GM03348 (cell line): ENCODE measurements at places on chromosomes 7 and 10.

- no peak for DNase-seq
Observed at GRCh38 chr7:142720986-142721385, 28.3 kb upstream of the PRSS1 start.

DNA sequence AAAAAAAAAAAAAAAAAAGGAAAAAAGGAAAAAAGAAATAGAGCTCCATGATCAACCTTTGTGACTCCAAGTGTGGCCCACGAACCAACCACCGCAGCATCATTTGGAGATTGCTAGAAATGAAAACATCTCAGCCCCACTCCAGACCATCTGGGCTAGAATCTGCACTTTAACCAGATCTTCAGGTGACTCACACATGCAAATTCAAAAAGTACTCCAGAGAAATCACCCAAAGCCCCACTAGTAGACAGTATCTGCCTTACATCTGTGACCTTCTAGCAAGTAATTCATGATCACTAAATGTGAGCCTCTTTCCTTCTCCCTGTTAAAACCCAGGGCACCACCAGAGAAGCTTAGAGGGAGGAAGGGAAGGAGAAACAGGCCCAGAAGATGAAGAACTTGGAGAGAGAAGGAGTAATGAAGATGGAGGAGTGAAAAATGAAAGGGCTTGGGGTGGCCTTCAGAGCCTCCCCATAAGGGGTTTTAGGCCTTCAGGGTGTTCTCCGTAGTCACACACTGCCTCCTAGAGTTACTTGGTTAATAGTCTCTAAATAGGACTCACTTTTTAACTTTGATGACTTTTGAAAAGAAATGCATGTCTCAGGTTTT, 94.0 kb downstream of the SLC37A3 start:
- peak; percentile 39 for DNase-seq

DNA sequence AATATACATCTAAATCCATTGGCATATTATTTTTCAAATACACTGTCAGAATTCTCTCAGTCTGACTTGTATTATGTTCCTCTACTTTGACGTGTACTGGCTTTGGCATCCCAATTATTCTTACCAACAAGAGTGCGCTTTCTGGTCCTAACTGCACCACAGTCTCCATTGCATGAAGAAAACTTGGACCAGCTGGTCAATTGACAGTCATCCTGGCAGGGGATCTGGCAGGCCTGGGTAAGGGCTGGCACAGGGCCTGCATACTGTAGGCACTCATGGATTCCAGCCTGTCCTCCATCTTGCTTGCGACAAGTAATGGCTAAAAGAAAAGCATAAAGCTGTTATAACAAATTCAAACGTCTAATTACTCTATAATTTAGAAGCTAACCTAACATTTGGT, 384.9 kb downstream of the THSD7A start:
- DNase-seq, result no peak

DNA sequence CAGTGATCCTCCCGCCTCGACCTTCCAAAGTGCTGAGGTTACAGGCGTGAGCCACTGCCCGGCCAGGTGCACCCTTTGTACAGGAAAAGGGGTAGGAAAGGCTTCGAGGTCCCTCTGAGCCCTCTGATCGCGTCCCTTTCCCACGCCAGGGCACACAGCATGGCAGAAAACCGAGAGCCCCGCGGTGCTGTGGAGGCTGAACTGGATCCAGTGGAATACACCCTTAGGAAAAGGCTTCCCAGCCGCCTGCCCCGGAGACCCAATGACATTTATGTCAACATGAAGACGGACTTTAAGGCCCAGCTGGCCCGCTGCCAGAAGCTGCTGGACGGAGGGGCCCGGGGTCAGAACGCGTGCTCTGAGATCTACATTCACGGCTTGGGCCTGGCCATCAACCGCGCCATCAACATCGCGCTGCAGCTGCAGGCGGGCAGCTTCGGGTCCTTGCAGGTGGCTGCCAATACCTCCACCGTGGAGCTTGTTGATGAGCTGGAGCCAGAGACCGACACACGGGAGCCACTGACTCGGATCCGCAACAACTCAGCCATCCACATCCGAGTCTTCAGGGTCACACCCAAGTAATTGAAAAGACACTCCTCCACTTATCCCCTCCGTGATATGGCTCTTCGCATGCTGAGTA, 871 bp downstream of the POP7 start:
- DNase-seq, result peak; percentile 6

DNA sequence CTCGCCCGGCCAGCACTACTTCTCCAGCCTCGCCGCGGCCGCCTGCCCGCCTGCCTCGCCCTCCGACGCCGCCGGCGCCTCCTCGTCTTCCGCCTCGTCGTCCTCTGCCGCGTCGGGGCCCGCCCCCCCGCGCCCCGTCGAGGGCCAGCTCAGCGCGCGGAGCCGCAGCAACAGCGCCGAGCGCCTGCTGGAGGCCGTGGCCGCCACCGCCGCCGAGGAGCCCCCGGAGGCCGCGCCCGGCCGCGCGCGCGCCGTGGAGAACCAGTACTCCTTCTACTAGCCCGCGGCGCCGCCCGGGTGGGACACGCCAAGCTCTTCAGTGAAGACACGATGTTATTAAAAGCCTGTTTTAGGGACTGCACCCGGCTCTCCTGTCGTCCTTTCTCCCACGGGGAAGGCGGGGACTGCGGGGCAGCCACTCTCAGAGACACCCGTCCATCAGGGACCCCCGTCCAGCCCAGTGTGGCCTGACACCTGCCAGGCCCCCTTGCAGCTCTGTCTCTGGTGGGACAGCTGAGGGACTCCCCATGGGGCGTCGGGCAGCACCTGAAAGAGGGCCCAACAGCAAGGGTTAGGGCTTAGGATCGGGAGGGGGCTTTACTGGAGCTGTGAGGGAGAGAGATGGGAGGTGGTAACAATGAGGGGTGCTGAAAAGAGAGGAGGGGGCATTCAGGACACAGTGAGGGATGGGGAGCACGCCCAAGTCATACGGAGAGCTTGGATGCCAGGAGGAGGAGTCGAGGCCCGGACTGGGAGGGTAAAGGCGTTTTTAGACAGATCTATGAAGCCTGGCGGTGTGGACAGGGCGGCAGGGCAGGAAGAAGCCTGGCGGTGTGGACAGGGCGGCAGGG, 34.7 kb downstream of the SPDYE6 start:
- DNase-seq, result peak; percentile 6

- DNase-seq, result peak; percentile 58
Observed at GRCh38 chr7:156751319-156751718, 110.7 kb downstream of the RNF32 start.

DNA sequence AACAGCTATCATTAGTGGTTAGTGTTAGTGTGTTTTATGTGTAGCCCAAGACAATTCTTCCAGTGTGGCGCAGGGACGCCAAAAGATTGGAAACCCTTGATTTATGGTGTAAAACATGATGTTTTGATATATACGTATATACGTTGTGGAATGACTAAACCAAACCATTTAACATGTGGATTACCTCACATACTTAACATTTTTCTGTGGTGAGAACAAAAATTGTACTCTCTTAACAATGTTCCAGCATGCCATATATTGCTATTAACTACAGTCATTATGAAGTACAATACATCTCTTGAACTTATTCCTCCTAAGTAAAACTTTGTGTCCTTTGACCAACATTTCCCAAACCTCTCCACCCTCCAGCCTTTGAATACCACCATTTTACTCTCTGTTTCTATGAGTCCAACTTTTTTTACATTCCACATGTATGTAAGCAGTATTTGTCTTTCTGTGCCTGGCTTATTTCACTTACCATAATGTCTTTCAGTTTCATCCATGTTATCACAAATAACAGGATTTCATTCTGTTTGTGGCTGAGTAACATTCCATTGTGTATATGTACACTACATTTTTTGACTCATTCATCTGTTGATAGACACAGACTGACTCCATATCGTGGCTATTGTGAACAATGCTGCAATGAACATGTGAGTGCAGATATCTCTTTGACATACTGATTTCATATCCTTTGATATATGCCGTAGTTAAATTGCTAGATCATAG, 42.2 kb upstream of the MAGI2 start:
- peak; percentile 25 for DNase-seq

DNA sequence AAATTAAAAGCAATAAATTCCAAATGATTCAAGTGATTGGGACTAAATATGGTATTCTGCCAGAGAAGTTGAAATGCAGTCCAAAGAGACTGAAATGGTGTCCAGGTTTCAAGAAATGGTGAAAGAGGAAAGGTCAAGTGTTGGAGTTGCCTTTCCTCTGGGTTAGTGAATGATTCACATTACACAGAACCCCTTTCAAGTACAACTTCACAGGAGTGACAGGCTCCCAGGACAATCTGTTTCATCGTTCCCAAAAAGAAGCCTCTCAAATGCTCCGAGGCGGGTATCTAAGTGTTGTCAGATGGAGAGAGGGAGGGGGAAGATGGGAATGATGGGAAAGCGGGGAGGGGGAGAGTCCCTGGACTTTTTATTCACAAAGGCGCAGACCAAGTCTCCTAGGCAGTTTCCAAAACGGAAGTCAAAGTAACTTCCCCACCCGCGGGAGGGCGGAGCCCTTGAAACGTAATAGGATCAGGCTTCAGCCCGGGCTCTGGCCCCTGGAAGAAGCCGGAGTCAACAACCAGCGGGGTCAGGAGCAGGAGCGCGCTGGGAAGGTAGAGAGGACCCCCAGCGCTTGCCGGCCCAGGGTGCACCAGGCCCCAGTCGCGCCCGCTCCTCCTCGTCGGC, 754 bp downstream of the SLC25A13 start:
- DNase-seq, result peak; percentile 87
